HEK293T (cell line): ENCODE measurements at places on chromosomes 7 and 10.
A peak's percentile ranks its signal among the peaks of the same experiment; 100 is the strongest.

DNA sequence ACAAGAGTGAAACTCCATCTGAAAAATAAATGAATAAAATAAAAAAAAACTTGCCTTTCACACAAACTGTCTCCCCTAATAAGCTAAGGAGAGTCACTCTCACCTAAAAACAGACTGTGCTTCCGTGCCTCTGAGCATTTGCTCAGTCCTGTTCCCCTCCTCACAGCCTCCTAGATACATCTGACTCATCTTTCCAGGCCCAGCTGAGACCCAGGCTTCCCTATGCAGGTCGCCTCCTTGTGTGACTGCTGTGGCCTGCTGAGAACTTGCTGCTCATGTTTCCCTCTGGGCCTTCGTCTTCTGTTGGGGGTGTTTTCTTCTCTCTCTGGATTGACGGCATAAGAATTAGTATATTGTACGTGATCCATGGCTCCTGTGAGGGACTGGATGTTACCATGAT, 777.7 kb downstream of the LRMDA start:
- peak; percentile 11 for DNase-seq

- no peak for DNase-seq
Measured at GRCh38 chr7:120960714-120961113, 10.1 kb downstream of the ING3 start.

GRCh38 chr7:53446170-53446569, 410.7 kb downstream of the POM121L12 start:
- no peak for DNase-seq

DNA sequence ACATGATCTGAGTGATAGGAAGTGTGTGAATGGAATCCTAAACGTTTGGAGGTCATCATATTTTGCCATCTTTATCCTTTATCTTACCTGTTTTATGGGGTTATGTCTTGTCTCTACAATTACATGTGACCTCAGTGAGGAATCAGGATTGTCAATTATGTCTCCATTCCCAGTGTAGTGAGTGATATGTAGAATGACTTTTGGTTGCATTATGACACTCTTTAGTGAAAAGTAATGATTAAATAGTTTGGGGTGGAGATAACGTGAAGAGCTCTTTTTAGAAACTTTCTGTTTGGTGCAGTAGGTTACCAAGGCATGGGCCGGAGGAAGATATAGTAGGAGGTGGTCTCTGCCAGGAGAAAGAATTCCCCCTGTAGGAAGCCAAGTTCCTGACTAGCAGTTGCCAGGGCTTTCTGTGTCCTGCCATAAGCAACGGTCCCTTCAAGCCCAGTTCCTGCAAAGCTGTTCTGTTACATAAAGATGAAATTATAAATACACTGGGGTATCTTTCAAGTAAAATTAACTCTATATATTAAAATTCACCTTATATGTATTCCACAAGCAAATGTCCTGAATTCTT, 228.2 kb downstream of the NSUN6 start:
- no peak for DNase-seq

DNA sequence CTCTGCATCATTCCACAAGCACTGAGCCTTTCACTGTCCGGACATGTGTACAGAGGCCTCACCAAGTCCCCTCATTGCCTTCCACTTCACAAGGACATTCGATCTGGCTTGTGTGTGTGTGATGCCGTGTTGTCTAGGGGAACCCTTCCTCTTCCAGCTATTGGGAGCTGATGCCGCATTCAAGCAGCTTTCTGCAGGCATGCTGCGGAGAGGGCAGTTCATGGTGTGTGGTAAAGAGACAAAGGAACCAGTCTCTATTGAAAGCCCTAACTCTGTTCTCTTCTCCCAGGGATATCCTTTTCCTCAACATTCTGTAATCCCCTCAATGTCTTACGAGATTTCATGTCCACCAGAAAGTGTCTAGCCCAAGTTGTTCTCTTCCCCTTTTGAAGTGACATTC, 141.6 kb downstream of the ALOX5 start:
- DNase-seq, result no peak

- DNase-seq, result no peak
Measured at GRCh38 chr10:75331081-75331480, 70.5 kb downstream of the ZNF503 start.

DNA sequence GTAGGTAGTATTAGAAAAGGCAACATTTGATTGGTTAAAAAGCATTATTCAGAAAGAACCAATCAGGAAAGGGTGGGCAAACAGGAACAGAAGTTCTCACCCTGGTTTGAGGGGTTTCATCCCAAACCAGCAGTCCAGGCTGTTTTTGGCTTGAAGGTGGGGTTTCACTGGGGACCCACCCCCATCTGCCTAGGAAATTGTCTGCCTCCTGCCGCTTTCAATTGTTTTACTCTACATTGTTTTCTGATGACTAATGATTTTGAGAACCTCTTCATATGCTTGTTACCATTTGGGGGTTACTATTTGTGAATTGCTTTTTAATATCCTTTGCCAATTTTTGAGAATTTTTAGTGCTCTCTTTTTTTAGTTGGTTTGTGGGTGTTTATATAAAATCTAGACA, 3.3 kb upstream of the PCBD1 start:
- no peak for DNase-seq

DNA sequence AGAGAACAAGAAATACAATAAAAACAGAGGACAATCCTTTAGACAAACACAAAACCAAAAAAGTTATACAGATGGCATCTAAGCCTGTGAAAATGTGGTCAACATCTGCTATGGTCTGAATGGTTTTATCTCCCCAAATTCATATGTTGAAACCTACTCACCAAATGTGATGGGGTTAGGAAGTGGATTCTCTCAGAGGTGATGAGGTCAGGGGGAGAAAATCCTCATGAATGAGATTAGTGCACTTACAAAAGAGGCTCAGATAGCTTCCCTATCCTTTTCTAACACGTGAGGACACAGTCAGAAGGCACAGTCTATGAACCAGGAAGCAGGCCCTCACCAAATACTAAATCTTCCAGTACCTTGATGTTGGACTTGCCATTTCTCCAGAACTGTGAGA, 147.8 kb upstream of the GPR22 start:
- DNase-seq, result no peak

DNA sequence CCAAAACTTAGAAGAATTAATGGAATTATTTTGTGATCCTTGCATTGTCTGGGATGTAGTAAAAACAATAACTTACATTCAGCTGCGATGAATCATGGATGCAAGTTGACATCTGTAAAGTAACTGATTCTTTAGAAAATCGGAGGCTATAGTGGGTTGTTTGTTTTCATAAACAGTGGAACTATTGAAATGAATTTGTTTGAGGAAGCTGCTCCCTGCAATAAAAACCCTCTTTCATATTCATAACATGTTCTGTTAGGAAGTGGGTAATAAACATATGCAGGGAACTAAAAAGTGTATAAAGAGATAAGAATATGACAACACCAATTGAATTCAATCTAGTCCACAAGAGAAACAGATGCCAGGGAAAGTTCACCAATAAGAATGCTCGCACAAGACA, 53.6 kb downstream of the AGMO start:
- no peak for DNase-seq

DNA sequence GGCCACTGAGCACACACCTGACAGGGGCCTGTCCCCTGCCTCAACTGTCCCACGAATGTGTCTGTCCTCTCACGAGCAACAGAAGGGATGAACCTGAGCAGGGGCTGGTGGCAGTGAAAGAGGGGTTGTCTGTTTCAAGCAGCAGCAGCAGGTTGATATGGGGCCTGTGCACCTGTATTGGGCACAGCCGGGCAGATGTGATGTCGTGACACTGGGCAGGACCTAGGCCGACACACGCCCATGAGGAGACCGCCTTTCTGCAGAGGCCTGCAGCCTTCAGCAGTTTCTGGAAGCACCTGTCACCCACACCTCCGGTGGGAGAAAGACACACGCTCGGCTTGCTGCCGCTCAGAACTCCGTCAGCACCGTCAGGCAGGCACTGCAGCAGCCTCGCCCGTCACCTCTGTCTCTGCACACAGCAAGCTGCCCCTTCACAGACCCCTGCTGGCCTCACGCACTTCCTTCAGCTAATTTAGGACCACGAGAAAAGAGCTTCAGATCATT, 48.5 kb downstream of the AMZ1 start:
- no peak for DNase-seq

GRCh38 chr10:109902992-109903947, 20.0 kb downstream of the XPNPEP1 start:
- no peak for DNase-seq

DNA sequence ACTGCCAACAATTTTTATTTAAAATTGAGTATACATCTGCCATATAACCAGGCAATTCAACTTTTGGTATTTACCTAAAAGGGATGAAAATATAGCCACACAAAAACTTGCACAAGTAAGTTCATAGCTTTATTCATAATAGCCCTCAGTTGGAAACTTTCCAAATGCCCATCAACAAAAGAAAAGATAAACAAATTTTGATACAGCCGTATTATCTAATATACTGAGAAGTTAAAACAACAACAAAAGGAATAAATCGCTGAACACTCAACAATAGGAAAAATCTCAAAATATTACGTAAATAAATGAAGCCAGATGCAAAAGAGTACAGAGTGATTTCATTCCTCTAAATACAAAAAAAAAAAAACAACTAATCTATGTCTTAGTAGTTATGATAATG, 399.2 kb upstream of the SEMA3D start:
- DNase-seq, result no peak

- no peak for DNase-seq
Measured at GRCh38 chr7:6655636-6656385, 18.7 kb downstream of the ZNF316 start.

GRCh38 chr7:151896086-151896485, 19.2 kb upstream of the PRKAG2 start:
- DNase-seq, result no peak

GRCh38 chr10:96724621-96725020, 4.3 kb upstream of the PIK3AP1 start:
- no peak for DNase-seq

DNA sequence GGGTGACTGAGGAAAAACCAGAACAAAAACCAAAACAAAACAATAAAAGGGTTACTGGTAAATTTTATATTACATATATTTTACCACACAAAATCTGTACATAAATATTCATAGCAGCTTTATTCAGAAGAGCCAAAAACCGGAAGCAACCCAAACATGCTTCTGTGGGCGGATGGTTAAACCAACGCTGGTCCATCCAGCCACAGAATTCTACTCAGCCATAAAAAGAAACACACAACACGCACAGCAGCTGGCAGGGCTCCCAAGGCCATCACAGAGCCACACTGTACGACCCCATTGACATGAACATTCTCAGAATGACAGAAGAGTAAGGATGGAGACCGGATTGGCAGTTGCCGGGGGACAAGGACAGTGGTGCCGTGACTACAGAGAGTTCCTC, 83.6 kb downstream of the PROSER2 start:
- no peak for DNase-seq

DNA sequence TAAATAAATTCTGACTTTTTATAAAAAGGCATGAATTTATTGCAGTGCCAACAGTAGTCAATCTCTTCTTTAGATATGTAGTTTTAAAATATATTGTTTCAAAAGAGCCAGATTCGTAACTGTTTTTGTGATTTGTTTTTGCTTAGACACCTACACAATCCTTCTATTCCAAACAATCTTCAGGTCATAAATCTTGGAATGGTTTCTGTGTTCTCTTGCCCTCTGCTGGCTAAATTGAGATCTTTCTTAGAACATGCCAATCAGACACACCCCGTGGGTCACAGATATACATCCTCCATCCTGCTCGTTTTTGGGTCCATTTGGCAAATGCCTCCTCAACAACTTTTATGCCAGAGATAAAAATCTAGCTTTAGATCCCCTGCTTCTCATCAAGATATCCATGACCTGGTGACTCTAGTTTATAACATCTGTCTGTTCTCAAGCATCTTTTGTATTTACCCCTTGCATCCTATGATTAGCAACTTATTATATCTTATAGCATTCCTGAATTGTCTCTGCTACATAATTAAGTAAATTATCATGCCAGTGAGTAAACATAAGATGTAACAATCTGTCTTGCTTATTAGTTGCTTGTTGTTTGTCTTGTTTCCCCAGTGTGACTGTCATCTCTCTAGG, 35.3 kb upstream of the IFRD1 start:
- peak; percentile 59 for DNase-seq

- DNase-seq, result no peak
Measured at GRCh38 chr7:130366564-130366963, 13.7 kb upstream of the CPA1 start.

- no peak for DNase-seq
Measured at GRCh38 chr10:89032141-89032891, 41.7 kb downstream of the FAS start.

- DNase-seq, result no peak
Measured at GRCh38 chr7:70177166-70177565, 578.9 kb downstream of the AUTS2 start.

GRCh38 chr10:14556285-14556956, 218.3 kb downstream of the FAM107B start:
- peak; percentile 49 for DNase-seq

DNA sequence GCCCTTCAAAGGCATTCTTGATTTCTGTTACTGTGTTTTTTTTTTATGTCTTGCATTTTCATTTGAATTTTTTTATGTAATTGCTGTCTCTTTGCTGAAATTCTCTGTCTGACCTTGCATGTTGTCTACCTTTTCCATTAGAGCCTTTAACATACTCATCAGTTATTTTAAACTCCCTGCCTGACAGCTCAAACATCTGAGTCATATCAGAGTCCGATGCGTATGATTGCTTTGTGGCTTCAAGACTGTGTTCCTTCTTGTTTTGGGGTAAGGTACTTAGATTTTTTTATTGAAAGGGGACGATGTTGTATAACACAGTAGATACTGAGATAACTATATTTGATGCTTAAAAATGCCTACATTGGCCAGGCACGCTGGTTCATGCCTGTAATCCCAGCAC, 9.7 kb upstream of the TARP start:
- DNase-seq, result no peak

GRCh38 chr7:41999736-42000283, 237.2 kb downstream of the GLI3 start:
- no peak for DNase-seq

DNA sequence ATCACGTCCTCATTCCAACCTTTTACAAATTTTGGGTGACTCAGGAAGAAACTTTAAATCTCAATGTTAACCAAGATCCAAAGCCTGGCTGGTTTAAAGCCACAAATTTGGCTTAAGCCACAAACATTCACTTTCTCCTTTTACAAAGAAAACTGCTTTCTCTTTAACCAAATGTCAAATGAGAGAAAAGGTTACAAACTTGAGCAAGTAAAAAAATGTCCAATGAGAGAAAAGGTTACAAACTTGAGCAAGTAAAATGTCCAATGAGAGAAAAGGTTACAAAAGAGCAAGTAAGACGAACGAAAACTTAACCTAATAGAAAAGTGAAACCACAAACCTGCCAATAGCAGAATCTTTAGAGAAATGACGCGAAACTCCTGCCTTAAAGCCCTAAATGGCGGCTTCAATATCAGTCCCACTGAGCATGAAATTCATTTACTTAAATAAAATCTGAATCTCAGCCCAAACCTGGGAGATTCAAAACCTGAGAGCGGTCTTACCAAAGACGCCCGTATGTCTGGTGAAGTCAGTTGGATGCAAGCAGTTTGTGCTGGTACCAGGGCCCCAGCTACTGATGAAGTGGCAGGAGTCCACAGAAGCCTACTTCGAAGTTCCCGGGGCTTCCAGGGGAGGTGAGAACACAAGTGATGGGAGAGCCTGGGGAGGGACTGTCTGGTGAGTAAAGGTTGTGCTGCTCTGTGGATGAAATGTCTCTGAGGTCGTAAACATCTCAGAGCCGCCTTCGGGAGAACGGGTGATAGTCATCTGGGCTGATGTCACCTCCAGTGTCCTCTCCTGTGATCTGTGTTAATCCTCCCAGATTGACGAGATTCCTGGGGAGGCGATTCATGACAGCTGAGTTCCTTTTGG, 74.6 kb downstream of the PAXIP1 start:
- no peak for DNase-seq
